ENCODE measurements at places on chromosomes 16 and 17.

GRCh38 chr16:7440886-7441400 lies 108.3 kb downstream of the RBFOX1 start:
- no peak for DNase-seq

- DNase-seq: no peak
Observed at GRCh38 chr16:83615953-83616350, 191.8 kb upstream of the HSBP1 start.

DNA sequence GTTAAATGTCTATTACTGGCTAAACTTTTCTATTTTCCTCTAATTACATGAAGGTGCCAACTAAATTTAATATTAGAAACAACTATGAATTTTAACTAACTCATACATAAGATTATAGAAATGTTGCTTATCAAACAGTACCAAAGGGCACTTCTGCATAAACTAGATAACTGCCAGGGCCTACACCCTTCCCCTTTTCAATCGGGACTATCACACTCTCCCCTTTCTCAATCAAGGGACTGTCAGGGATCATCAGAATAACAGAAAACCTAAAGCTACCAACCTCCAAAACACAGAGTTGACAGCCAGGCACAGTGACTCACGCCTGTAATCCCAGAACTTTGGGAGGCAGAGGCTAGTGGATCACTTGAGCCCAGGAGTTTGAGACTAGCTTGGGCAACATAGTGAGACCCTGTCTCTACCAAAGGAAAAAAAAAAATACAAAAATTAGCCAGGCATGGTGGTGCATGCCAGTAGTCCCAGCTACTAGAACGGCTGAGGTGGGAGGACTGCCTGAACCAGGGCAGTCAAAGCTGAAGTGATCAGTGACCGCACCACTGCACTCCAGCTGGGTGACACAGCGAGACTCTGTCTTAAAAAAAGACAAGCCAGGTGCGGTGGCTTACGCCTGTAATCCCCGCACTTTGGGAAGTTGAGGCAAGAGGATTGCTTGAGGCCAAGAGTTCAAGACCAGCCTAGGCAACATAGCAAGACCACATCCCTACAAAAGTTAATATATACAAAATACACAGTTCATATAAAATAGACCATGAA lies 3.2 kb upstream of the PHLPP2 start:
- no peak for DNase-seq

DNA sequence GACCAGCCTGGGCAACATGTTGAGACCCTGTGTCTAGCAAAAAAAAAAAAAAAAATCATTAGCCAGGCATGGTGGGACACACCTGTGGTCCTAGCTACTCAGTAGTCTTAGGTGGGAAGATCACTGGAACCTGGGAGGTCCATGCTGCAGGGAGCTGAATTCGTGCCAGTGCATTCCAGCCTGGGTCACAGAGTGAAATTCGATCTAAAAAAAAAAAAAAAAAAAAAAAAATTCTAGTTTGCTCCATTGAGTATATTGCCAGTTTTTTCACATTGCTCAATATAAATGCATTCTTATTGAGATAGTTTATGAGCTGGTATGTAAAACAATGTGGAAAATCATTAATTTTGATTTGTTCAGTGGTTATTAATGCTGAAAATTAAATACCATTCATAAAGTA lies 52.0 kb downstream of the ABHD15 start:
- no peak for DNase-seq

GRCh38 chr16:11198828-11199227 lies 57.2 kb downstream of the SOCS1 start:
- DNase-seq: no peak

DNA sequence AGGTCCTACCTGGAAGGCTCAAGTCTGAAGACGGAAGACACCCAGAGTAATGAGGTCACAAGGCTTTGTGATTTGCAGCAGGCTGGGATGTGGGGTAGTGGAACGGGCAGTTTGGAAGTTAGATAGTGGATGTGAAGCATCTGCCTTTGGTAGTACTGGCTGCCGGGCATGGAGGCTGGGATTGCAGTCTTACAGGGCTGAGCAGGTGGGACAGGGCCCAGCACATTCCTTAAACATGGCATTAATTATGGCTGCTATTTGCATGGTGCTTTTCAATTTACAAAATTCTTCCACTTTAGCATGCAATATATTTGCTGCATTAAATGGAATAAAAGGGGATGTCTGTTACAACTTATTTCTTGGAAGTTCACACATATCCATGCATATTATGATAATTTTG lies 161.2 kb downstream of the UTP18 start:
- no peak for DNase-seq

DNA sequence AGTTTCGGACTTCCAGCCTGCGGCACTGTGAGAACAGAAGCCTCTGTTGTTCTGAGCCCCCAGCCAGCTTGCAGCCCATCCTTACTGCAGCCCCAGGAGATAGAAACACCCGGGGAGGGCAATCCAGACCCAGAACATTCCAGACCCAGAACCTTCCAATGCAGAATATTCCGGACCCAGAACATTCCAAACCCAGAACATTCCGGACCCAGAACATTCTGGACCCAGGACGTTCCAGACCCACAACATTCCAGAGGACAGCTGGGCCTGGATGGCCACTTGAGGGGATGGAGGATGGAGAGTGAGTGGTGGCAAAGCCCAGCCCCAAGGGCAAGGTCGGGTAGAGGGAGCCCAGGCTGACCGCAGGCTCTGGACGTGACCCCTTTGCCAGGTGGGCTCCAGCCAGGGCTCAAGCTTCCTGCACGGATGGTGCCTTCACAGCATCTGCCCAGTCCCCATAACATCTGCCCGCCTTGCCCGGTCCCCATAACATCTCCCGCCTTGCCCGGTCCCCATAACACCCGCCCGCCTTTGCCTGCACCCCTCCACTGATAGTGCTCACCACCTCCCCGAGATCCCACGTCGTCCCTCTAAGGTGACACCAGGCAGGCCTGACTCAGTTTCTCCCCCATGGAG lies 3.5 kb downstream of the CBFA2T3 start:
- DNase-seq: no peak

DNA sequence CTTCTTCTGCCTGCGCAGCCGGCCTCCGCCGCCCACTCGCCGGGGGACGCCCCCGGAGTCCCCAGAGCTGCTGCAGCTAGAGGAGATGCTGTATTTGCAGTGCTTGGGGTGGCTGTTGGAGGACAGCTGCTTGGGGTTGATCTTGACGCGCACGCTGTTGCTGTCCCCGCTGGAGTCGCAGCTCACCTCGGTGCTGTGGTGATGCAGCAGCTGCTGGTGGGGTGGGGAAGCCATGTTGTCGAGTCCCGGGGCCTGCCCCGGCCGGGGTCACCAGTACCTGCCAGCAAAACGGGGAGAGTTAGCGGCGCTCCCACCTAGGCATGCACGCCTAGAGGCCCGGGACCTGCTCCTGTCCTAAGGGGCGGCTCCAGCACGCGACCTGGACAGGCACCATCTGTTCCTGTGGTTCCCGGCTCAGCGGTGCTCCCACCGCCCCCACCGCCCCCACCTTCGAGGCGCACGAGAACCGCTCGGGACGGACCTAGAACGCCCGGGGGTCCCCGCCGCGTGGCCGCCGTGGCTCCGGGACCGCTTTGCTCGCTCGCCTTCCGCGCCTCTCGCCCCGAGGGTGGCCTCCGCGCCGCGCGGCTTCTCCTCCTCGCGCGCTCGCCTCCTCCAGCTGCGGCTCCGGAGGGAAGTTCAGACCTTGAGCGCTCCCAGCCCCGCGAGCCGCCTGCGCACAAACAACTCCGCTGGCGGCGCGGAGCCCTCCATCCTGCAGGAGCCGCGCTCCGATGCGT lies 863 bp downstream of the ADCY9 start:
- no peak for DNase-seq

- DNase-seq: no peak
Observed at GRCh38 chr16:59144841-59145240, 410.7 kb upstream of the GOT2 start.

DNA sequence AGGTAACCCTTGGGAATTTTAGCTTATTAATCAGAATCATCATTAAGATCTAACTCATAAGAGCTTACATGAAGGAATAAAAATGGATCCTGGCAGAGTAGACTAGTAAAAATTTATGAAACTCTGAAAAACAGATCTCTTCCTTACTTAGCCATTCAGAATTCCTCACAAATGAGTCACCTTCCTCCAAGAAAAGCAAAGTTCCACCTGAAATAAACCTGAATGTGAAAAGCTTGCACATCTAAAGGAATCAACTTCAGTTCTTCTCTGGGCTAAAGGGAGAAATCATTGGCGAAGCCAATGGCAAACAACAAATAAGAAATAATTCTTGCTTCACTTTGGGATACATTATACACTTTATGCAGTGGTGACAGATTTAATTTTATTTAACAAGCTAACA lies 22.7 kb downstream of the MYO1D start:
- DNase-seq: no peak

- DNase-seq: no peak
Observed at GRCh38 chr17:56985371-56986162, 7.6 kb downstream of the SCPEP1 start.
